Uterine smooth muscle cell (primary cell): ENCODE measurements at places on chromosomes 6 and 20. TPM values are rescaled to one million over a fixed set of nuclear protein-coding genes. Genes with fewer than 3 reads are reported as not detected.

TMEM170B gene
- total RNA-seq: 1.7 and 4.4 TPM in 2 replicates

RIPPLY2 gene
- total RNA-seq: under 0.01 and 0.87 TPM in 2 replicates

LAMA5 gene
- total RNA-seq: 25.2 and 68.2 TPM in 2 replicates

EYS gene
- total RNA-seq: 0.11 TPM in 1 of 2 replicates, not detected in the other

MUC22 gene
- total RNA-seq: not detected in 2 replicates

PTPN1 gene
- total RNA-seq: 18.7 and 24.7 TPM in 2 replicates

SLC17A1 gene
- not detected in 2 replicates for total RNA-seq
